ENCODE measurements at places on chromosomes 7 and 10.

- DNase-seq: no peak
Measured at GRCh38 chr10:7563770-7564169, 103.0 kb downstream of the ITIH5 start.

DNA sequence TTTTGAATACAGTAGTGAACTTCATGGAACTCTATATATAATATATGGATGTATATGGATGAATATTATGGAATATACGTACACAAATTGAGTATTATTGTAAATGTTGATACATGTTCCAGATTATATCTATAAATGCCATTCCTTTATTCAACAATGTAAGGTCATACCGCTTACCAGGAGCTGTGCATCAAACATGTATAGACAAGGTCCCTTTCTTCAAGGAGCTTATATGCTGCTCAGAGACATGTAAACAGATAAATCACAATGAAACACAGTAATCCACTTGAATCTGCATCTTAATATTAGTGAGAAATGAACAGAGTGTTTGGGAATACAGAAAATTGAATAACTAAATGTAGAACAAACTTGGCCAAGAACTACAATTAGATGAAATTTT is 898 bp upstream of the SEM1 start:
- DNase-seq: no peak

GRCh38 chr10:21511946-21512572 is 13.4 kb downstream of the SKIDA1 start:
- DNase-seq: no peak

- no peak for DNase-seq
Measured at GRCh38 chr7:2227699-2228098, 5.0 kb downstream of the MAD1L1 start.

- DNase-seq: no peak
Measured at GRCh38 chr7:157570531-157571200, 233.9 kb downstream of the DNAJB6 start.

DNA sequence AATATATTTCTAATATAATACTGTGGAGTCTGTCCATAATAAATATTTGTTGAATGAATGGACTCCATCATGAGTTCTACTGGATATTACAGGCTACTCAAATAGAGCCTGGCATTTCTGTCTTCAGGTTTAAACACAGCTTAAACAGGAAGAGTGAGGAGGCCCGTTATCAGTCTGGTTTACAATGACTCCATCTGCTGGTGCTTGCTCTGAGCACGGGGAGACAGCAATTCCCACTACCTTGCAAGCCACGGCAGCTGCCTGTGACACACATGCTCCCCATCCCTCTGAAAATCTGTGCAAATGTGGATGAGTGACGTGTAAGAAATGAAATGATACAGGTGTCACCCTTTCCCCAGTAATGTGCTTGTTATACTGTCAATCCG is 293.5 kb upstream of the IMMP2L start:
- DNase-seq: no peak
